ENCODE measurements at places on chromosomes 7 and 10.
A peak's percentile ranks its signal among the peaks of the same experiment; 100 is the strongest.

GRCh38 chr10:11087372-11087771 is 69.7 kb downstream of the CELF2 start:
- no peak for DNase-seq

- no peak for DNase-seq
Measured at GRCh38 chr10:60808036-60808435, 29.8 kb downstream of the CDK1 start.

DNA sequence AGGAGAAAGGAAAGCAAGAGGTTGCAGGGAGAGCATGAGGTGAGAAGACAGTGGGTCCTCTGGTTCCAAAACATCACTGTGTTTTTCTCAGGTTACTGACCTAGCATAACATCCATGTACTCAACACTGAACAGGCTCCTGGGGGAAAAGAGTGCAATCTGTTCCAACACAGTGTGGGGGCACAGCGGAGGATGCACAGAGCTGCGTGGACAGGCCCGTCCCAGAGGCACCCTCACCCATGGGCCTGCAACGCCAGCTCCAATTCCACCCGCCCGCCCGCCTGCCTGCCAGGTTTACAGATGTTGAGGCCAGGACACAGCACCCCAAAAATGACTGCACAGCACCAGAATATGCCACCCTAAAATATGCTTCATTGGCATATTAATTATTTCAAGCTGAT is 26.9 kb upstream of the FKBP9 start:
- DNase-seq, result no peak

GRCh38 chr10:30056767-30057355 is 2.5 kb downstream of the JCAD start:
- peak; percentile 34 for DNase-seq

DNA sequence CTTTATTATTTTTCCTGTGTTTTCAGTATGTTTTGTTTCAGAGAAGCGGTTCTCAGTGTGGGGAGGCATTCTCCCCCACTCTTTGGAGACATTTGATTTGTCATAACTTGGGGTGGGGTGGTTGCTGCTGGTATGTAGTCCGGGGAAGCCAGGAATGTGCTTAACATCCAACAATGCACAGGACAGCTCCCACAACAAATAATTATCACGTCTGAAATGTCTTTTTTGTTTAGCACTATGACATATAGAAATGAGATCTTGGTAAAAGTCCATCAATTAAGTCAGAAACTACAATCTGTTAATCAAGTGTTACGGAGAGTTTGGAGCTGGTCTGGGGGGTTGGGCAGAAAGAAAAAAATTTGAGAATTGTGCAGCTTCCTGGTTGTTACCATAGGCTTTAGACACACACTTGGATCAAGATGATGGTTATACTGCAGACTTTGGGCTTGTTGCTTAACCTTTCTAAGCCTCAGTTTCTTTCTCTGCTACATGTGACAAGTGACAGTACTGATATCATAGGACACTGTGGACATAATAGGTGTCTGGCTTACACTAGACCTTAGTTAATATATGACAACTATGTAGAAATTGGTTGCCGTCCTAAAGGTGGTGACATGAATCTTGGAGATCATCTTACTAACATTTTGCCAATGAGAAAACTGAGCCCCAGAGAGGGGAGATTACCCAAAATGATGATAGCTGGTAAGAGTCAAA is 113.7 kb downstream of the LRMDA start:
- DNase-seq, result no peak

- no peak for DNase-seq
Measured at GRCh38 chr7:46230990-46231305, 309.9 kb upstream of the IGFBP3 start.

DNA sequence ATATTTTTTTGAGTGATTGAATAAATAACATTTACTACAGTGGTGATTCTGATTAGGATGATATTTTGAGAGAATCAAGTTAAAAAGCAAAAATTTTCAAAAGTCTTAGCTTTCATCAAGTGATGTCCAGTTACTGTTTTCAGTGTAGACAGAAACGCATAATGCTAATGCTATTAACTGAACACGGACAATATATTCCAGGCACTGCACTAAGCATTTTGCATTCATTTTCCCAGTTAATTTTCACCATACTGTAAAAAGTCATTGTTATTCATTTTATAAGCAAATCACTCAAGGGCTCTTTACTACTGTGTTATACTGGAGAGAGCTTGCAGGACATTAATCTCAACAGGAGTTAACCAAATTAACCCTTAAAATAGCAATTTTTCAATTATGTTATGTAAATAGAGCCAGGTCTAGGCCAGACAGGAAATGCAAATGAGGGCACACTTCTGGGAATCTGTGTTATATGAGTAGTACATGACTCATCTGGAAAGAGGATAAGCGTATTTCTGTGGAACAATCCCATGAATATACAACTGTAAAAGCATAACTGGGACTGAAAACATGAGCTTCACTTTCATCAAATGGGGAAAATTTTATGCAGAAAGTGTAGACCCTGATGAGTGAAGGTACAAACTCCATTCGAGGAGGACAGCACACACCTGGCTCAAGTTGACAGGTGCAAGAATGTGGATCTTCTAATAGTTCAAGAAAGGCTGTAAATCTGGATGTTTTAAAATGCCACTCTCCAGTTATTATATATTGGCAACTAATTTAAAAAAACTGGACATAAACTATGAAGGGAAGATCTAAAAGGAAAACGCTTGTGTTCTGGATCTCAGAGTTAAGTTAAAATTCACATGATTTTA is 75.4 kb downstream of the ANK3 start:
- DNase-seq, result no peak

- no peak for DNase-seq
Measured at GRCh38 chr7:39186671-39187070, 209.0 kb downstream of the POU6F2 start.

- DNase-seq, result no peak
Measured at GRCh38 chr10:23433701-23434100, 5.2 kb upstream of the OTUD1 start.

- peak; percentile 25 for DNase-seq
Measured at GRCh38 chr10:33155720-33156638, 178.5 kb downstream of the NRP1 start.

GRCh38 chr7:32516551-32517100 is 21.3 kb downstream of the AVL9 start:
- DNase-seq, result no peak

DNA sequence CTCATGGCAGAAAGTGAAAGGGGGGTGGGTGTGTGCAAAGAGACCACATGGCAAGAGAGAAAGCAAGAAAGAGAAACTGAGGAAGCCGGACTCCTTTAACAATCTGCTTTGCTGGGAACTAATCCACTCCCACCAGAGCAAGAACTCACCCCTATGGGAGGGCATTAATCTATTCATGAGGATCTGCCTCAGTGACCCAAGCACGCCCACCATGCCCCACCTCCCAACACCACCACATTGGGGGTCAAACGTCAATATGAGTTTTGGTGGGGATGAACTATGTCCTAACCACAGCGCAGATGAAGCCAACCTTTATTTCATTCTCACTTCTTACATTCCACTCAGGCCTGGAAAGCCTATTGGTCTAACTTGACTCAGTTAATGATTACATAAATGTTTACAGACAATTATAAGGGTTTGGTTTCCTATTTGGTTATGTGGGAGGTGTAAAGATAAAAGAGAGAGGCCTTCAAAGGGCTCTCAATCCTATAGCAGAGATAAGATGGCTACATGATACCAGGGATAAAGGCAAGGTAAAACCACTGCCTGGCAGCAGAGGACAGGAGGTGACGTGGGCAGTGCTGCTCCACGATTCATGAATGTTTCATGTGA is 601.8 kb downstream of the PARD3 start:
- no peak for DNase-seq

GRCh38 chr7:28091190-28091589 is 89.4 kb downstream of the JAZF1 start:
- DNase-seq, result no peak

DNA sequence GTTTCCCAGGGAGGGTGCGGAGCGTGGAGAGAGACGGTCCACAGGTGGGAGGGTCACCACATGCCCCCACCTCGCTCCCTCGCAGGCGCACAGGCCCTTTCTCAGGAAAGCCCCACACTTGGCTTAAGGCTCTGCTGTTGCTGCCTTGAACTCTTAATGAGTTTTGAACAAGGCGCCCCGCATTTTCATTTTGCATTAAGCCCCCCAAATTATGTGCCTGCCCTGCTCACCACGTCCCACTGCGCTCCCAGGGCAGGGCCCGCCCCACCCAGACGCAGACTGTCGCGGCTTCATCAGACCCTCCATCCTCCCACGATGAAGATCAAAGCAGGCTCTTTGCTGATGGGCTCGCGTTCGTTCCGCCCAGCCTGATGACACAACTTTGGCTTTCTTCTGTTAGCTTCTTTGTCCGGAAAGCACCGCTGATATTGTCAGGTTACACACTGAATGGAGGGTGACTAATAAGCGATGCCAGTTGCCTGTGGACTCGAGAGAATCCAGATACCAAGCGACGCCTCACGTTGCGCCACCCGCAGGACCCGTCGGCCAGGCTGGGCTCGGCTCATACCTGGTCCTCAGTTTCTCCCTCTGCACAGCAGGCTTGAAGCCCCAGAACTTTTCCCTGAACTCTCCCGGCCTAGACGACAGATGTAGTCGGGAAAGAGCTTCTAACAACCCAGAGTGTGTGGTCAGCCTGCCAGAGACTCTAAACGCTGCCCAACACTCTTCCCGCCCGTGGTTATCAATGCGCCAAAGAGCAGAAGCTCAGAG is 9.5 kb downstream of the CALML3 start:
- no peak for DNase-seq

GRCh38 chr7:54541669-54542625 is at the start of gene VSTM2A:
Gene VSTM2A (plus strand): TSS chr7:54542375. CDS start chr7:54542731, 356 bp downstream.
- DNase-seq, result peak; percentile 88

GRCh38 chr10:101782811-101783735 is at the start of gene NPM3:
Gene NPM3 (minus strand): TSS chr10:101783446. CDS start chr10:101783390, 56 bp downstream.
- peak; percentile 96 for DNase-seq

DNA sequence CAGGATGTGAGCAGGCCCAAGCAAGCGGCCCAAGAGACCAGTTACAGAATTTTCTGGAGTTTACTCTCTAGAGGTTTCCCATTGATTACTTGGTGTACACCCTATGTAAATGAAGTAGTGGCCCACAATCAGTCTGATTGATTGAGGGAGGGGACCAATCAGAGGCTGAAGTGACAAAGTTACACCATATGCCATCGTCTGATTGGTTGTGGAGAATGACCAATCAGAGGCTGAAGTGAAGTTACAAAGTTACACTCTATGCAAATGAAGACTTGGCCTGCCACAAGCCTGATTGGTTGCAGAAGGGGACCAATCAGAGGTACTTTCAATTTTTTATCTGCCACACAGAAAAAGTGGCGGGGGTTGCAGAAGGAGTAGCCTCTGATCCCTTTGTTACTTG is 83.7 kb downstream of the KIF20B start:
- DNase-seq, result no peak

- no peak for DNase-seq
Measured at GRCh38 chr10:86900955-86901354, 56.5 kb downstream of the MMRN2 start.

GRCh38 chr10:119250641-119251314 is 43.4 kb downstream of the GRK5 start:
- no peak for DNase-seq

DNA sequence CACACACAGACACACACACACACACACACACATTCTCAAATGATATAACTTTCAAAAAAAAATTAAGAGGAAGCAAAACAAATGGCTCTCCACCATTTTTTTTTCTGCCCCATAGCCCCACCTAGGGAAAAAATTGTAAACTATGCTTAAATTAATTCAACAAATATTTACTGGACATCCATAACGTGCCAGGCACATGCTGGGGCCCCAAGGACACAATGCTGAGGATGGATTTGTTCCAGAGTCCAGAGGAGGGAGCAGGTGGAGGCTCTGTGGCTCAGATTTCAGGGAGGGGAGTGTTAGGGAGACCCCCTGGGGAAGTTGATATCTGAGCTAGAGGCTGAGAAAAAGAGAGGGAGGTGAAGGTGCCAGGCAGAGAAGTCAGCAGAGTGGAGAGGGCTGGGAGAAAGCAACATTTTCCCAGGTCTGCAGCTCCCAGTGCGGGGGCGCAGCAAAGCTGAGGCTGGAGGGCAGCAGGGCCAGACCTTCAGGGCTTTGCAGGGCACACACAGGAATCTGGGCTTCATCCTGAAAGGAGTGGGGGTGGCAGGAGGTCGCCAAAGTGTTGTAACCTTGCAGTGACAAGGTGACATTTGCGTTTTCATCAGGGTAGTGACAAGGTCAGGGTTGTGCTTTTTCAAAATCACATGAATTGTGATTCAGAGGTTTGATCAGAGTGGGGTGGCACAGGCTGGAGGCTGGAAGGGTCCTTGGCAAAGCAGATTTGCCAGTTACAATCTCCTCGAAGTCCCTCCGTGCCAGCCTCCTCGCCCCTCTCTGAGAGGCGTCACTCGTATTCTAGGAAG is 261.6 kb downstream of the WDR11 start:
- DNase-seq, result peak; percentile 61

- DNase-seq, result peak; percentile 20
Measured at GRCh38 chr10:21894648-21895342, 108.7 kb downstream of the DNAJC1 start.

GRCh38 chr7:100132697-100133151 is 6.0 kb downstream of the MBLAC1 start:
- peak; percentile 85 for DNase-seq

- DNase-seq, result no peak
Measured at GRCh38 chr10:118521415-118522117, 73.9 kb downstream of the PRLHR start.

- DNase-seq, result no peak
Measured at GRCh38 chr10:11931038-11931437, 107.9 kb downstream of the PROSER2 start.

DNA sequence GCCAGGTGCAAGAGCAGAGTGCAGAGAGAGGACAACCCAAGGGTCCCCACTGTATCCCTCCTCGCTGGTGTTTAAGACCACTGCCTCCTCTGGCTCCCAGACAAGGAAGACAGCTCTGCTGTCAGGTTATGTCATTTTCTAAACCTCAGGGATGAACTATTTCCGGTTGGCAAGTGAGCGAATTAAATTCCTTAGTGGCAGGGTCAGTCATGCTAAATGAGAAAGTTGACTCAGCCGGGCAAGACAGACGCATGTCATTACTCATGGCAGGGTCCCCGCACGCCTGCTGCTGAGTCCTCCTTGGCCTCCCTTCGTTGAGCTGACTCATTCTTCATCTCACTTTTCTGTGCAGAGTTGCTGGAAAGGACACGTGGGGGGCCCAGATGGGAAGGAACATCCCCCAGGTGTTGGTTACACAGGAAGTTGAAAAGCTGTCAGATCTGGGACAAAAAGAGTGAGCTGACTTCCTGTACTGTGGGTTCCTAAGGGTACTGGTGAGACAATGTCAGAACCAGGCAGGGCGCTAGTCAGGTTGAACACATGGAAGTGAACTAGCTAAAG is 47.1 kb upstream of the UCN3 start:
- DNase-seq, result no peak

- DNase-seq, result no peak
Measured at GRCh38 chr7:134643131-134643530, 3.5 kb upstream of the BPGM start.

GRCh38 chr10:5260828-5261227 is 64.2 kb downstream of the AKR1C4 start:
- no peak for DNase-seq

GRCh38 chr10:101745074-101745696 is 30.7 kb downstream of the FGF8 start:
- DNase-seq, result no peak

Data from neural progenitor cell (in vitro differentiated cells).